NCI-H748 treated with DMSO at 0.1 percent for 48 hours (cell line): ENCODE measurements at places on chromosomes 13 and 19.
A peak's percentile ranks its signal among the peaks of the same experiment; 100 is the strongest.

GRCh38 chr19:5593343-5594255, 25.8 kb upstream of the TINCR start:
- DNase-seq = no peak

GRCh38 chr13:51518827-51519226, 65.4 kb upstream of the WDFY2 start:
- no peak for DNase-seq

DNA sequence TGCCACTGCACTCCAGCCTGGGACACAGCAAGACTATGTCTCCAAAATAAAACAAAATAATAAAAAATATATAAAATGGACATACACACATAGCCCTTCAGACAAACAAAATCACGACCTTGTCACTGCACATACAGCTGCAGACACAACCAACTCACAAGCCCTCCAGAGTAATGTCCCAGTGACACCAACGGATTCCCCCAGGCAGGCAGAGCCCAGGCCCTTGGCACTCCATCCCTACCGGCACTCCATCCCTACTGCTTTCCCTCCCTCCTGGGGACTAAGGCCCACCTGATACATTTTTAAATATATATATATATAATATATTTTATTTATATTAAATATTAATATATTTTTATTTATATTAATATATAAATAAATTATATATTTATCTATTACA, 18.5 kb downstream of the ZNF101 start:
- no peak for DNase-seq

GRCh38 chr13:50701469-50701868, 142.0 kb downstream of the DLEU7 start:
- no peak for DNase-seq

- no peak for DNase-seq
Observed at GRCh38 chr13:75978818-75979217, 342.7 kb downstream of the LMO7 start.

- no peak for DNase-seq
Observed at GRCh38 chr19:29622166-29623070, 16.3 kb downstream of the POP4 start.

DNA sequence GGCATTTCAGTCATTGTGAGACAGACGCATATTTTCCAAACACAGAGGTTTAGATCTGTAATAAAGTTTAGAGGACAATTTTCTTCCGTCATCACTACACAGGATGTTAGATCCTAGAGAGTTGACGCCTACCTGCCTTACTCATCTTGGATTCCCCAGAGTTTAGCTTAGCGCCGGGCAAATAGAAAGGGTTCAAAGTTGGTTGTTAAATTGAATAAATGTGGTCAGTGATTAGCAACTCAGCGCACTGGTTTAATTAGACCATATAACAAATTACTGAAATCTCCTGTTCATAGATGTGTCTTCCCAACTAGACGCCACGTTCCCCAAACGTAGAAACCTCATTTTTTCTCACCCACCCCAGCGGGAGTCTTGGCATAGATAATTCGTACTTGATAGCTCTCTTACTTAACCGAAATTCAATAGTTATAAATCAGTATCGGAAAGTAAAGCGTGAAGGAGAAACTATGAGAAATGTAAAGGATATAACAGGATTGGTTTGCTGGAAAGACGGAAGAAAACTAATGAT, 726 bp upstream of the UFM1 start:
- peak; percentile 72 for DNase-seq

DNA sequence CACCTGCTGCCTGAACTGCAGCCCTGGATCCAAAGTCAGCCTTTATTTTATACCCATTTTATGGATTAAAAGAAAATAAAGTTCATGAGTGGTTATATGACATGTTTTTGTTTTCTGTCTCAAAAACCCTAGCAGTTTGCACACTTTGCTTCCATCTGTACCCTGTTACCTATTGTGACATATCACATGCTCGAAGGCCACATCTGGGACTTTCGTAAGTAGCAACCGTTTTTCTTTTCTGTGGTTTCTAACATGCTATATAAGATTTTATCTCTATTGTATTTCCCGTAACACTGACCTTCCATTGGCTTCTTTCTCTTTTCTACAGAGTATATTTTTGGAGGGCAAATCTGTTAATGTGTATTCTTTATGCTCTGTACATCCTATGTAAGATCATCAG, 1007.2 kb downstream of the PCDH9 start:
- DNase-seq = no peak

DNA sequence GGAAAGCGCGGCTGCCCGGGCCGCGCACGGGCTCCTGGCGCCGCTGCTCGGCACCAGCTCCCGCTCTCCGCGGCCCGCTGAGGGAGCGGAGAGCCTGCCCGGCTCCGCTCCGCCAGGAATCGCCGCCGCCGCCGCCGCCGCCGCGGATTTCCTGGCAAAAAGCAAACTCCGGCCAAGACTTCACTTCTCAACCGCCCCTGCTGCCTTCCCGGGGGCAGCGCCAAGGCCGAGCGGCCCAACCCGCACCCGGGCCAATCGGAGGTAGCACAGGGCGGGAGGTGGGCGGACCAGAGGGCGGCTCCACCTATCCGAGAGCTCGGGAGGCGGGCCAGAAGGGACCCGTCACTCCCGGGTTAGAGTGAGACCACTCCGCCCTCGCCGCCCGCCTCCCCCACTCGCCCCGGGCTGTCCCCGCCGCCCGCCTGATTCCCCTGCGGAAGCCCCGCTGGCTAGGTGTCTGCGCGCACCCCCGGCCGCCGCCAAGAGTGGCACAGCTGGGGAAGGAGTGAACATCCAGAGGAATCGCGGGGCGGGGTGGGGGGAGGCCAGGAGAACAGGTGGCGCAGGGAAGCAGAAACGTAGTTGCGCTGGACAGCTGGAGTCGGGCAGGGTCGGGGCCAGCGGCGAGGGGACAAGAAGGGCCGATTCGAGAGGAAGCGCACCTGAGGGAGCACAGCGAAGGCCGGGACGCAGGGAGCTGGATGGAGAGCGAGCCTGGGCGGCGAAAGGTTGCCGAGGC, at the start of gene LNX2:
Gene LNX2 (minus strand): TSS at position 153 of the 739 bp plus-strand sequence. CDS start 38,826 bp downstream, outside the sequence.
- DNase-seq = peak; percentile 98

DNA sequence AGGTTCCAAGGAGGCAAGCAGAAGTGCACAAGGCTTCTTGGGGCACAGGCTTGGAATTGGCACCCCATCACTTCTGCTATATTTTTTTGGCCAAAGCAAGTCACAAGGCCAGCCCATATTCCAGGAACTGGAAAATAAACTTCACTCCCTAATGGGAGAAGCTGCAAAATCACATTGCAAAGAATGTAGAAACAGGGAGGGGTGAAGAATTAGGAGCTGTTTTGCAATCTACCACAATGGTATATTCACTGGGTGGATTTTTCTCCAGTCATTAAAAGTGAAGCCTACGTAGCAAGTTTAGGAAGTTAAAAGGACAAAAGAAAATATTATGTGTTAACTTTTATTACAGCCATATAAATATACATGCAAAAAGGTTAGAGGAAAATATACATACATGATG, 464.8 kb downstream of the COG6 start:
- no peak for DNase-seq
